Parietal lobe (tissue), 2 donors: ENCODE measurements at places on chromosomes 12 and 14. TPM values are rescaled to one million over a fixed set of nuclear protein-coding genes. Genes with fewer than 3 reads are reported as not detected.

Gene SALL2
- total RNA-seq: 14.4 TPM

Gene MSI1
- 15.0 TPM for total RNA-seq

Gene MAP3K9
- total RNA-seq: 26.3 TPM

Gene CNTN1
- 297 TPM for total RNA-seq

Gene BCL11B
- 48.5 TPM for total RNA-seq
